Parietal lobe (tissue), 2 donors: ENCODE measurements at places on chromosomes 1 and 21. TPM values are rescaled to one million over a fixed set of nuclear protein-coding genes. Genes with fewer than 3 reads are reported as not detected.

Gene S100A7A
- total RNA-seq = not detected

Gene AMY1C
- total RNA-seq = not detected

Gene PDZK1IP1
- not detected for total RNA-seq

Gene OR14K1
- 0.94 TPM for total RNA-seq

Gene SERTAD4
- total RNA-seq = 5.6 TPM

Gene KCNE2
- total RNA-seq = not detected

Gene P3R3URF
- total RNA-seq = not detected

Gene AMPD1
- not detected for total RNA-seq

Gene ELK4
- 18.5 TPM for total RNA-seq

Gene PPM1J
- total RNA-seq = 3.4 TPM

Gene IGSF21
- total RNA-seq = 66.0 TPM

Gene OLFML3
- total RNA-seq = 8.1 TPM

Gene SPATC1L
- 10.3 TPM for total RNA-seq

Gene BRDT
- total RNA-seq = not detected

Gene RHBG
- not detected for total RNA-seq

Gene CHI3L2
- 0.31 TPM for total RNA-seq

Gene ATPAF1
- 42.6 TPM for total RNA-seq

Gene FCRL2
- not detected for total RNA-seq

Gene IFI16
- total RNA-seq = 27.5 TPM

Gene TNFRSF9
- total RNA-seq = not detected

Gene MYOG
- total RNA-seq = not detected

Gene SRGAP2
- total RNA-seq = 222 TPM

Gene TCEA3
- total RNA-seq = 2.2 TPM

Gene CNR2
- total RNA-seq = not detected

Gene NTPCR
- total RNA-seq = 19.1 TPM

Gene LEFTY2
- not detected for total RNA-seq

Gene CACNA1S
- total RNA-seq = not detected

Gene RHOU
- 28.2 TPM for total RNA-seq

Gene PM20D1
- not detected for total RNA-seq

Gene HLX
- 0.63 TPM for total RNA-seq

Gene UMODL1
- total RNA-seq = not detected

Gene CD58
- total RNA-seq = 5.3 TPM

Gene CITED4
- total RNA-seq = 0.63 TPM

Gene GUCA2A
- not detected for total RNA-seq

Gene NBPF26
- total RNA-seq = 26.3 TPM

Gene BCAR3
- total RNA-seq = 7.2 TPM

Gene EPS15
- 147 TPM for total RNA-seq

Gene KCND3
- 17.5 TPM for total RNA-seq

Gene PIGK
- 19.4 TPM for total RNA-seq

Gene OR2T35
- not detected for total RNA-seq

Gene LCE3B
- not detected for total RNA-seq

Gene TCP10L
- total RNA-seq = 3.4 TPM

Gene TAS1R3
- 1.6 TPM for total RNA-seq

Gene HOOK1
- total RNA-seq = 13.8 TPM

Gene COL11A1
- 48.2 TPM for total RNA-seq

Gene CNIH3
- 34.7 TPM for total RNA-seq

Gene IL12RB2
- total RNA-seq = 5.6 TPM

Gene EVA1C
- 2.8 TPM for total RNA-seq

Gene FCRL6
- not detected for total RNA-seq

Gene EIF3I
- total RNA-seq = 75.7 TPM

Gene CCDC27
- not detected for total RNA-seq

Gene NCAM2
- total RNA-seq = 60.1 TPM

Gene USH2A
- total RNA-seq = 0.31 TPM

Gene C4BPB
- not detected for total RNA-seq

Gene VPS13D
- total RNA-seq = 121 TPM

Gene MATN1
- total RNA-seq = 0.31 TPM

Gene TMEM269
- 0.94 TPM for total RNA-seq

Gene ZNF683
- not detected for total RNA-seq
